ENCODE measurements at places on chromosomes 13 and 19.

DNA sequence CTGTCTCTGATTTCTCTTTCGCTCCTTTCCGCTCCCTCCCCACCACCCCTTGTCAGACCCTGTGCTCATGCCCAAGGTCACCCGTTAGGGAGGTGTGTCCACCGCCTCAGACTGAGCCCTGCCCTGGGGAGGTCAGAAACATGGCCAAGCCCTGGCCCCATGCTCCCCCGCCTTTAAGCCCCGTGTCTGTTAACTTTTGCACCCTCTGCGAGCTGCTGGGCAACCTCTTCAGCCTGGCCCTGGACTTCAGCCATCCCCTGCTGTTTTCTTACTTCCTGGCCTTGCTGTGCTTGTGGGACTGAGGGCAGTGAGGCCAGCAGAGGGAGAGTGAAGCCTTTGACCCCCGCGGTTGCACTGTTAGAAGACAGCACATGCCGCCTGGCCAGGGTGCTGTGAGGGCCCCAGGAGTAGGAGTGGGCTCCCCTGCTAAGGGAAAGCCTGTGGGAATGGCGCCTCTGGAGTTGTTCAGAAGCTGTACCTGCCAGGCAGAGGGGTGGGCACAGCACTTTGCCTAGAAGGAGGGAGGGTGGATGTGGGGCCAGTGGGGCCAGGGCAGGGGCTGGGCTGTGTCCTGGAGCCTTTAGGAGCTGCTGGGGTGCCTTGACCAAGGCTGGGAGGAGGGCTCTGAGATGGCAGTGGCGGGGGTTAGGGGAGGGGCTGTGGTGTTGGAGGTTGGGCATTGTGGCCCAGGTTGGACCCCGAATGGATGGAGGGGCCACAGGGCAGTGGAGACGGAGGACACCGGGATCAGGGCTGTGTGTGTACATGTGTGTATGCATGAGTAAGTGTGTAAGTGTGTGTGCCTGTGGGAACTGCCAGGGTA lies 7.9 kb downstream of the UPF1 start:
- no peak for DNase-seq

- no peak for DNase-seq
Measured at GRCh38 chr13:104289400-104289799, 1223.2 kb upstream of the SLC10A2 start.

GRCh38 chr13:21913010-21913409 lies 242.1 kb downstream of the FGF9 start:
- DNase-seq: no peak

- DNase-seq: no peak
Measured at GRCh38 chr19:29397748-29398147, 128.0 kb upstream of the VSTM2B start.

- DNase-seq: no peak
Measured at GRCh38 chr13:50344717-50345116, 329.5 kb downstream of the KCNRG start.

GRCh38 chr19:19487950-19488874 lies 27.1 kb downstream of the TSSK6 start:
- DNase-seq: no peak

- no peak for DNase-seq
Measured at GRCh38 chr13:49980266-49980665, 16.6 kb upstream of the TRIM13 start.

DNA sequence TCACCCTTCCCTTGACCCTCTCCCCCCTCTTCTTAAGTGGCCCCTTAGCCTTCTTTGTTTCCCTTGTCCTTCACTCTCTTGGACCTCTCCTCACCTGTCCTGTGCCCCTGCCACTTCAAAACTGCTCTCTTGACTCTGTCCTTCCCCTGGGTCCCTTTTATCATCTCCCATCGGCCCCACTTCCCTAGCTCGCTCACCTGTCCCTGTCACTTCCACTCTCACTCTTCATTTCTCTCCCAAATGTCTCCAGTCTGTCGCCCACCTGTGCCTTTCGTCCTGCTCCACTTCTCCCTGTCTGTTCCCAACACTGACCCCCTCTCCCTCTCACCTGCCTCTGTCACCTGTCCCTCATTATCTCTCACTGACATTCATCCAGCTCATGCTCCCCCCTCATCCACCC lies 699 bp downstream of the IFNL1 start:
- DNase-seq: no peak

GRCh38 chr19:39518458-39518857 lies 3.5 kb downstream of the SELENOV start:
- no peak for DNase-seq

GRCh38 chr13:70579941-70580340 lies 471.7 kb upstream of the KLHL1 start:
- DNase-seq: no peak
